Activated CD4-positive, alpha-beta T cell treated with anti-CD3 and anti-CD28 coated beads, Interleukin-2, amount 50 U/mL, for 1 hour (primary cell): ENCODE measurements at places on chromosomes 3 and 15.

DNA sequence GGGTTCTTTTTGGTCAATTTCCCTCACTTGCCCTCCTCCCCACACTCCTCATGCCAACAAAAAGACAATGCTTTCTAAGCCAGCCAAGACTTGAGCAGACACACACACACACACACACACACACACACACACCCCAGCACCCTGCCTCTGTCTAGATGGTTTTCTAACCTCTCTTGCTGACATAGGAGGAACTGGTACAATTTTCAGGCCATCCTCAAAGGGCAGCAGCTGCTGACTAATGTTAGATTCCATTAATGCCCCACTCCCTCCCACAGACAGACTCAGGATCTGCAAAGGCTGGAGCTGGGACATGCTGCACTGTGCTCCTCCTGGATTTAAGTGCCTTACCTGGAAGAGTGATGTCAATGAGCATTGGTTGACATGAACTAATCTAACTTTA is 438.4 kb downstream of the OCA2 start:
- DNase-seq = no peak

DNA sequence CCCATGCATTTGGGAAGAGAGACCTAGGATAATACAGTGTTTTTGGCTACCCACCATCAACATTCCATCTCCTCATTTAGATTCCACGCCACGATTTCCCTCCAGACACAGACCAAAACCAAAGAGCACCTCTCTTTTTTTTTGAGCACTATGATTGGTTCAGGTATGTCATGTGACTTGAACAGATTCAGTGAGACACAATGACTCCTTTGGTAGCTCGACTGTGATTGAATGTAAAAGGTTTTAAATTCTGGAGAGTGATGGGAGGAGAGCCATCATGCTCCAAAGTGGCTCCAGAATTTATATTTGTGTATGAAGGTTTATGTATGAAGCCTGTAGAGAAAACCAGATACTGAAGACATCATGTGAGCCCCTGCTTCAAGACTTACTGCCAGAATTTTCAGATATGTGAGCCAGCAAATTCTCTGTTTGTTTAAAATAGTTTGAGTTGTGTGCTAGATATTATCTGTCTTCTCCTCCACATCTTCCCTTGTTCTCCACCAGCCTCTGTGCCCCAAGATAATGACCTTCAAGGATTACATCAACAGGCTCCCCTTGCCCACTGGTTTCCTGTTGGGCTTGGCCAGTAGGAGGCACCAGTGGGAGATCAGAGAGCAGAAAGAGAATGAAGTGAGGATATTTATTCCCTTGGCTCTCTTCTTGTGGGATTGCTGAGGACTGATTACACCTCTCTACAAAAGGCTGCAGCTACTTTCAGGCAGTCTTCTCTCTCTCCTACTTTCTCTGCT is 12.5 kb downstream of the MYD88 start:
- DNase-seq = no peak

DNA sequence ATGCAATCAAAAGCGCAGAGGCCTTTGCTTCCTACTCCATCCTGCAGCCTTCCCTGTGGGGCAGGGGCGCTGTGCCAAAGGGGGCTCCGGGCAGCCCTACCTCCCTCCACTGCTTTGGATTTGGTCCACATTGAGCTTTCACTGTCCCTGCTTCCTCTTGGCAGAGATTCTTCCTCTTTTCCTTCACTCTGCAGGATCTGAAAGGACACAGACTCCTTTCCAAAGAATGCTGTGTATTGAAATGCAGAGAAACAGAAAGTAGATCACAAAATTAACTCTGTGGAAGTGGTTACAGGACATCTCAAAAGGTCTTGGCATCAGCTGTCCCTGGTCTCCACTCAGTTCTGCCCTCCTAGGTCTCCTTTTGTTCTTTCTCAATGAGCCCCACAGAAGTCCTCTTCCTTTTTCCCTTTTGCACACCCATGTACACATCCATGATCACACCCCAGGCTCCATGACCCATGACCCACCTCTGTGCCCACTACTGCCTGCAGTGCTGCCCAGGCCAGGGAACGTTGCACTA is 64.1 kb downstream of the CCR1 start:
- no peak for DNase-seq

DNA sequence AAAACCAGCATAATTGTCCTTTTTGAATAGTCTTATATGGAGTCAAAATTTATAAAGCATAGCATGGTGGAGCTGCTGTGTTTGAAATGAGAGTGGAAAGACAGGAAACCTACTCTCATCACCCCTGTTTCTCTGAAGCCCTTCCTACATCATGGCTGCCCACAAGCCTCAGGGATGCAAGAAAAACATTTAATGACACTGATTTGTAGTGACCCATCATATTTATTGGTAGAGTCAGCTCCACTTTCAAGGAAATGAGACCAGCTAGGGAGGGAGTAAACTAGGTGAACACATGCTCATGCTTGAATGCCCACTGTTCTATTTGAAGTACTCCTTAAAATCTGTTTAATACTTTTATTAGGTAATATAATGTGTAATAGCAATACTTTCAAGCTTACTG is 494.3 kb upstream of the KCNMB2 start:
- DNase-seq = no peak

GRCh38 chr15:58212909-58213526 is 74.8 kb downstream of the AQP9 start:
- no peak for DNase-seq

DNA sequence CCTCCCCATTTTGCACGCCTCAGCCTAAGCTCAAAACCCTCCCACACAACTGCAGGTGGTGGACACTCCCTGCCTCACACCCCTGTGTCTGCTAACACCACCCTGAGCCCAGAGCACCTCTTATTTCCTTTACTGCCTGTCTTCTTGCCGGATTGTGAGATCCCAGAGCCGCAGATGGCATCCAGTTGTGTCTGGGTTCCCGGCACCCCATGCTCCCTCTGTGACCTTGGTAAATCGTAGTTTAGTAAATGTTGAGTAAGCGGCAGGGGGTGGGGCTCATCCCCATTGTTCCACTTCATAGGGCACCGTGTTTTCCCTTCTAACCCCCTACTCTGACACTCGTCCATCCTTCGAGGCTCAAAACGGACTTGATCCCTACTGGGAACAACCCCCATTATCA is 14.9 kb downstream of the SPINT1 start:
- DNase-seq = no peak

DNA sequence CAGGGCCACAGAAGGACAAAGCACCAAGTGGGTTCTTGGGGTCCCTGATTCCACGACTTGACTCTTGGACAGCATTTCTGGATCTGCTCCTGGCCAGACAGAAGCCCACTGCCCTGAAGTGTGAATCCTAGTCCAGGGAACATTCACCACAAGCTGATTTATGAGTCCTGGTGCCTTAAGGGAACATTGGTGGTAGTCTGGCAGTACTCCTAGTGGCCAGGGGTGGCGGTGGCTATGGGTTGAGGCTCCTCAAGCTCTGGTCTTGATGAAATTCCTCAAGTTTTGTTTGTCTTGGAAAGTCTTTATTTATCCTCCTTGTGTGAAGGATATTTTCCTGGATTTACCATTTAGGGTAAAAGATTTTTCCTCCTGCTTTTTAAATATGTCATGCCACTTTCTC is 307.5 kb downstream of the PYDC2 start:
- DNase-seq = no peak

DNA sequence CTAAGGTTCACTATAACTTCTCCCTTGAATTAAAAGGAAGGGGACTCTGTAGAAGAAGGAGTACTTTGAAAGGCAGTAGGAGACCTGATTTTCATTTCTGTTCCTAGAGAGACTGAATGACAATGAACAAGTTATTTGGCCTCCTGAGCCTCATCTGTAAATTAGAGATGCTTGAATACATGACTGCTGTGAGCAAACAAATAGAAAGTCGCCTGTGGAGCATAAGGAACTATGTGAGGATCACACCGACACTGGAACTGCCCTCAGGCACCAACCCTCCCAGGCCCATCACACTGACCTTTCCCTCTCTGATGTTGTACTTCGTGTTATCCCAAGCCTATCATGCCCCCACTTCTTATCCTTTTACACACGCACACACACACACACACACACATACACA is 48.6 kb downstream of the IMPG2 start:
- DNase-seq = no peak

DNA sequence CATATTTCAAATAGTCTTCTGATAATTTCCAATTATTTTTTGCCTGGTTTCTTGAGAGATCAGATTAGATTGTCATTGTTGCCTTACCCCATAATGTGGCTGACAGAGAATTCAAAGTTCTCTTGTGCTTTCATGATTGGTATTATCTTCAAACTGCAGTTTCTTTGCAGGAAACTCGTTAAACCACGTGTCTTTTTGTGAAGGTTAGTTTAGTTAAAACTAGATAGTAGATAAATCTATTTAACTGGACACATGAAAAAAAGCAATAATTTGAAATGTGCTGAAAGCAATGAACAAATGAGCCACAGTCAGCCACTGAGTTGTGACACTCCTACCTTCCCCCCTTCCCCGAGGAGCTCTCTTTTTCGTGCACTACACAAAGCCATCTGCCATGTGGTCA is 327.5 kb upstream of the UMPS start:
- DNase-seq = no peak

GRCh38 chr15:93088200-93088980 is 621 bp downstream of the RGMA start:
- no peak for DNase-seq
